ENCODE measurements at places on chromosomes 4 and X.

GRCh38 chrX:39602195-39602594 lies 495.6 kb downstream of the BCOR start:
- DNase-seq, result no peak

DNA sequence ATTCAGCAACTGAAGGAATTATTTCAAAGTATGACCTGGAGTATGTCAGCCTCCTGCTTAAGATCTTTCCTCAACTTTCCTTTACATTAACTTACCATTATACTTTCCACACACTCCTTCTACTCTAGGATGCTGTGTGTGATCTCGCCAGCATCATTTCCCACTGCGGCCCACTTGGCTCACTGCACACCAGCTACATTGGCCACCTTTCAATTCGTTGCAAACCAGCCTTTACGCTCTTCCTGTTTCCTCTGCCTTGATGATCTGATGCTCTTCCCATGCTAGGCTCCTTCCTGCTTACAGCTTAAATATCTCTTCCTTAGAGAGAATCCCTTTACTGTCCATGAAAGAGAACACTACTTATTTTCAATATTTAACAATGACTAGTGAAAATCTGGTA lies 95.1 kb downstream of the GPM6A start:
- no peak for DNase-seq

DNA sequence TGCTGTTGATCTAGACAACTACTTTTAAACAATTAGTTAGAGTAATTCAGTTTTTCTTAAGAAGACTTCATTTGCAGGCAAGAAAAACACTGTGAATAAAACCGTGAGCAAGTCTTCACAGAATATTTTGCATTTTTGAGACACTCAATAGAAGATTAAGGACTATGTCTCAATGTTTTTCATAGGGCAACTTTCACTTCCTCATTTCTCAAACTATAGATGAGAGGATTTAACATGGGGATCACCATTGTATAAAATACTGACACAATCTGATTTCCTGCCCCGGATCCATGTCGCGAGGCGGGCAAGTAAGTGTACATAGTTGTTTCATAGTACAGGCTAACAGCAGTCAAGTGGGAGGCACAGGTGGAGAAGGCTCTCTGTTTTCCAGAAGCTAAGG lies 108.8 kb upstream of the IGSF1 start:
- DNase-seq, result no peak

- DNase-seq, result no peak
Observed at GRCh38 chr4:85391071-85391470, 83.9 kb upstream of the ARHGAP24 start.

GRCh38 chr4:47065051-47065481 lies 33.7 kb downstream of the GABRB1 start:
- no peak for DNase-seq

GRCh38 chr4:187042251-187042650 lies 318.6 kb upstream of the FAT1 start:
- DNase-seq, result no peak

- DNase-seq, result no peak
Observed at GRCh38 chr4:88858752-88859151, 161.1 kb upstream of the NAP1L5 start.

- no peak for DNase-seq
Observed at GRCh38 chr4:83223781-83224180, 60.8 kb downstream of the COQ2 start.

DNA sequence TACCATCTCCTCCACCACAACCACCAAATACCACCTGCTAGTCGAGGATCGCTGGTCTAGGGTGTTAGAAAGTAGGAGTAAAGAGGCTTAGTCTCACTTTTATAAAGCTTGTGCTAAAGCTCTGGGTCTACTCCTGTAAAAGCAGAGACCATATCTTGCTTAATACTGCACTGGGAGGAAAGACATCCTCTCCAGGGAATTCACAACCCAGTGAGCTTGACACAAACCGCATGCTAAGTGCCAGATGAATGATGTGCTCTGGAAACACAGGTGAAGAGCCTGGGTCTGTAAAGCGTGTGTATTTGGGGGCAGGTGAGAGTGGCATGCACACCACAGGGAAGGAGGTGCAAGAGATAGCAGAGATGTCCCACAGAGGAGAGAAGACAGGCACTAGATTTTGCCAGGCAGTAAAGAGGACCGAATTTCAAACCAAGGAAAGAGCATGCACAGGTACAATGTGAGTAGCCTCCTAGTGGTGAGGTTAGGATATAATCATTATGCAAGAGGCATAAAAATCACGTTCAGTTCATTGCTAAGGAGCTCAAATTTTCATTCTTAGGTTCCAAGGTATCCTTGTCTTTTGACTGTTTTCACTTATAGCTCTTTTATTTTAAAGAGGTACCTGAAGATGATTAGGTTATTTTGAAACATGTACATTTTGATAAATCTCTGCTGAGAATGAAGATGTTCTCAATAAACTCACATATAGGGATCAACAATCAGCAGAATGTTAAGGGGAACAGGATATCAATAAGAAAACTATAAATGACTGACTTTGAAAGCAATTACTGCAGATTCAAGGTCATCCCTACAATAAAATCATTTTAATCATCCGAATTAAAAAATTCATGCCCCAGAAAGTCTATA lies 20.7 kb downstream of the TAPT1 start:
- no peak for DNase-seq

DNA sequence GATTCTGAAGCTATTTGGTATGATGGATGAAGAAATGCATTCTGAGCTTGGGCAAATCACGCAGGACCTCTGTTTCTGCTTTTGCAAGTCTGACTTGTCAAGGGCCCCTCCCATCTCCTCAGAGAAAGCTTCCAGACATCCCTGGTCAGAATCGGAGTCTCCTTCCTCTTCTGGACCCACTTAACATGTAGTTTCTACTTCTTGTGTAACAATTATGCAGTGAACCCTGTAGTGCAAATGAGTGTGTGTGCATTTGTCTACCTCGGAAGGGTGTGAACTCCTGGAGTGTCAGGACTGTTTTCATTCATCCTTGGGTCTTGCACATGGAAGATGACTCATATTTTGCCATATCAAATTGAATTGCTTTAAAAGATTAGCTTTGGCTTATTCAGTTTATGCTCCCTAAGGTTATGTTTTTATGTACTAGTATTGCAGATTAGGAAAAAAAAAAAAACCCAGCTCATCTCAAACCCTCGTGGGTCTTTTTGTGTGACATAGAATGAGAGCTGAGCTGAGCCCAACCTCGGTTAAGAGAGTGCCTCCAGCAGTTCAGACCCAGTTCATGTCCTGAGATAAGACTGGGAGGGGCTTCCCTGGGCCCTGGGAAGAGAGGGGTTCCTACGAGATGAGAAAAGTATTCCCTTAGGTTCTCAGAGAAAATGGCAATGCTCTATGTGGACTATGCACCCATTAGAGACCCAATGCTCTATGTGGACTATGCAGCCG lies 61.1 kb upstream of the RPL34 start:
- DNase-seq, result no peak

DNA sequence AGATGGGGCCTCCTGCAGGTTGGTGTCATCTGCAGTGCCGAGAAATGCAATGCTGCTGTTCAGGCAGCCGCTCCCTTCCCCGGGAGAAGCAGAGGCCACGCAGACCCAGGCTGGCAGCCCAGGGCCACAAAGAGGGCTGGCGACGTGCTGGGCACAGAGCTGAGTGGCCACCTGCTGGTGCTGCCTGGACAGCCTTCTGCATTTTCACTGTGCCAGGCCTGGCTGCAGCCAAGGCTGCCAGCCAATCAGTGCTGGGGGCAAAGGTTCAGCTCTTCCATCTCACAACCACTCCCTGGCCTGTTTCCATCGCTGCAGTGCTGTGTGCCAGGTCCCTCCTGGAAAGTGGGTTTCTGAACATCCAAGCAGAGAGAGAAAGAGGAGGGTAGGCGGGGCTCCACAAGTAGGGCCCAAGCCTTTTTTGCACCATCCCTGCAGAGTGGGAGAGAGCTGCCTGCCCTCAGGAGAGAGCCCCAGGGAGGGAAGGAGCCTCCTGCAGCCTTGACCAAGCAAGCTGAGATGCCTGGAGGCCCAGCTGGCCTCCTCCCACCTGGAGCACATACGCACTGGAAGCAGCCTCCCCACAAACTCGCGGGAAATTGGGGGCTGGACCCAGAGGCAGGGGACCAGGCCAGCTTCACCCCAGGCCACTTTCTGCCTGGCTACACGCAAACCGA lies 20.1 kb downstream of the ADRA2C start:
- no peak for DNase-seq

GRCh38 chr4:10803713-10804343 lies 119.3 kb upstream of the CLNK start:
- DNase-seq, result no peak

- no peak for DNase-seq
Observed at GRCh38 chrX:18931972-18932371, 51.9 kb downstream of the PHKA2 start.

DNA sequence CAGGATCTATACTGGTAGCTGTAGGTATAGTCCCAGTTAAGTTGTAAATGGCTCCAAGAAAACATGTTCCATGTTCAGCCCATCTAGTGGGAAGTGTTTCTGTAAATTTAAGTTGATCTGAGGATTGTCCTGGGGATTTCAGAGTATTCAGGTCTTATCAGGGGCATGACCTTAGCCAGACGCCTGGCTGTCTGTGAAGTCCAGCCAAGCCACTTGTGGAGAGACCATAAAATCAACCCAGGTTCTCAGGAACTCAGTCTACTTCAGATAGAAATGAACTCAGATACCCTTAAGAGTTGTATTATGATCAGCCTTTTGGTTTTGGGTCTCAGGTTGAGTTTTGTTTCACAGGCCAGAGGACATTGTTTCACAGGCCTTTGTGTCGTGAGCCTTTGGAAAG lies 95.9 kb downstream of the EGF start:
- no peak for DNase-seq

- no peak for DNase-seq
Observed at GRCh38 chr4:80015407-80016189, 57.4 kb downstream of the ANTXR2 start.

GRCh38 chr4:98706200-98706813 lies 47.9 kb upstream of the TSPAN5 start:
- no peak for DNase-seq

- DNase-seq, result no peak
Observed at GRCh38 chr4:4521731-4522130, 20.1 kb downstream of the STX18 start.

GRCh38 chrX:123450222-123450621 lies 266.1 kb downstream of the GRIA3 start:
- DNase-seq, result no peak

DNA sequence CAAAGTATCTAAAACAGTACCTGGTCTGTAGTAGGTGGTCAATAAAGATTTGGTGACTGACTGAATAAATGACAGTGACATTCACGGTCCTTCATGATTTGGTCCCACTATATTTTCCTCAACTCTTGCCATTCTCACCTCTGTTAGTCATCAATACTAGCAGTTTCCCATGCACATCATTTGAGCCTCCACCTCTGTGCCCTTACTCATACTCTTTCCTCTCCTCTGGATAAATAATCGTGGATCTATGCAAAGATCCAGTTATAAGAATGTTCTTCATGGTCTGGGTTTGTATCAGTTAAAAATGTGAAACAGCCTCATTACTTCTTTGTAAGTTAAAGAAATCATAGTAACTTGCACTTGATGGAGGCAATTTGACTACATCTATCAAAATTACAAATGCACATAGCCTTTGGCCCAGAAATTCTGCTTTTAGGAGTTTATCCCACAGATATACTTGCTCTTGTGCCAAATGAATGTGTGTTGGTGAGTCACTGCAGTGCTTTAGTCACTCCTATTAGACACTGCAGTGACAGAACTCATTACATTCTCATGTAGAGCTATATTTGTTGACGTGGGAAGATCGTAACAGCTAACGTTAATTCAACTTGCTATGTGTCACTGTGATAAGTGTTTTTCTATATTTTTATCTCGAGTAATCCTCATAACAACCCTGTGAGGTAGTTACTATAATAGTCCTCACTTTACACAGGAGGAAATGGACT lies 121.9 kb upstream of the SMIM10 start:
- no peak for DNase-seq

- DNase-seq, result no peak
Observed at GRCh38 chr4:154414796-154415195, 76.8 kb downstream of the DCHS2 start.

DNA sequence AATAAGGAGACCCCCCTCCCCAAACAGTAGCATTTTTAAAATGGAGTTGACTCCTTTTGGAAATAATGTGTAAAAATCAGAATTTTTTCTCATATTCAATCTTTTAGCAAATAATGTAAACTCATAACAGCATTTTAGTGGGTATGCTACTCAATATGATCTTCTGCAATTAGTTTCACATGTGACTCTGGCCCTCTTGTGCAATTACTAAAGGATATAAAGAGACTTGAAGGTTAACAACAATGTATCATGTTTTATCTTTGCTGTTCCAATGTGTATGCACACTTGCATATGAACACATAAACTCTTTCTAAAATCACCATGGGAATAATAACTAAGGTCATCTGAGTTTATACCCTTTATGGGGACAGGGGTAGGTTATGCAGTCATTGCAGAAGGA lies 39.9 kb upstream of the RXFP1 start:
- DNase-seq, result no peak

DNA sequence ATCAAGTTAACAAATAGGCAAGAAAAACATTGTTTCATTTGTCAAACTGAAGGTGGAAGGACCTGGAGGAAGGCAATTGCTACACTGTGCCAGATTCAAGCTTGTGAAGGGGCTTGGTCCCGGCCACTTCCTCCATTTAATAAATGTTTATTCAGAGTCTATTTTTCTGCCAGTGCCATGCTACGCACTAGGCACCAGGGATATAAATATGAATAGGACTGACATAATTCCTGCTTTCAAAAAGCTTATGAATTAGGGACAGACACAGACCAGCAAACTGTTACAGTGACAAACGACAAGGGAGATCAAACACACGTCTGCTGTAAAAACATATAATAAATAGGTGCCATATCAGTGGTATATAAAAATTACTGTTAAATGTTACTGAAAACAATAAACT lies 571 bp downstream of the TLR6 start:
- no peak for DNase-seq

GRCh38 chr4:185924458-185925044 lies 112.6 kb upstream of the SORBS2 start:
- DNase-seq, result no peak

DNA sequence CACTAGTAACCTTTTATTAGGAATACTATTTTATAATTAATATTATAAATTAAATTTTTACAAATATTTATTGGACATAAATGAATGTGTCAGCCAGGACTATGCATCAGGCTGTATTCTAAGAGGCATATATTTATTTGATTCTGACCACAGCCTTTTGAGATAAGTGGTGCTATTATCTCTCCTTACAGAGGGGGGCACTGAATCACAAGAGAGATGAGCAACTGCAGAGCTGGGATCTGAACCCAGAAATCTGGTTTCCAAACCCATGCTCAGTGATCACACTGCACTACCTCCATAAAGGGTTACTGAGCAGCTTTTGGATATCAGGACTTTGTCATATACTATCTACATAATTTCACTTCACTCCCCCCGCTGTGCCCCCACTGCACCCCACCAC lies 322.0 kb downstream of the TMA16 start:
- DNase-seq, result no peak

DNA sequence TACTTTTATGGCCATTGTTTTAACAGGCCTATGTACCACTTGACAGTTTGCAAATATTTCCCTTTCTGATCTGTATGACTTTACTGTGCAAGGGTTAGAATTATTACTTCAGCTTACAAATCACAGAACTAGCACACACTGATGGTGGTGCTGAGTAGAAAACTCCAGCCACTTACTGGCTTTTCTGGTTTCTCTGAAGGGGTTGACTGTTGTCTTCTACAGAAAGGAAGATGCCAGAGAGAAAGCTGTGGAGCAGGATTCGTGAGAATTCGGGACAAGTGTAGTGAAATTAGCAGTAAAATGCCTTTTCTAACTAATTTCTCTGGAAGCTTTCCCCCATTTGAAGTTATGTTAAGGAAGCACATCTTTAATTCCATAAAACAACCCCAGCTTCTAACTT lies 46.6 kb upstream of the GK2 start:
- DNase-seq, result no peak

- no peak for DNase-seq
Observed at GRCh38 chr4:144356941-144357381, 216.4 kb upstream of the GYPA start.

Data from activated CD8-positive, alpha-beta memory T cell treated with anti-CD3 and anti-CD28 coated beads, Interleukin-2, amount 50 U/mL, for 4 hours (primary cell).